Caco-2 (cell line): ENCODE measurements at places on chromosomes 3 and 15.

DNA sequence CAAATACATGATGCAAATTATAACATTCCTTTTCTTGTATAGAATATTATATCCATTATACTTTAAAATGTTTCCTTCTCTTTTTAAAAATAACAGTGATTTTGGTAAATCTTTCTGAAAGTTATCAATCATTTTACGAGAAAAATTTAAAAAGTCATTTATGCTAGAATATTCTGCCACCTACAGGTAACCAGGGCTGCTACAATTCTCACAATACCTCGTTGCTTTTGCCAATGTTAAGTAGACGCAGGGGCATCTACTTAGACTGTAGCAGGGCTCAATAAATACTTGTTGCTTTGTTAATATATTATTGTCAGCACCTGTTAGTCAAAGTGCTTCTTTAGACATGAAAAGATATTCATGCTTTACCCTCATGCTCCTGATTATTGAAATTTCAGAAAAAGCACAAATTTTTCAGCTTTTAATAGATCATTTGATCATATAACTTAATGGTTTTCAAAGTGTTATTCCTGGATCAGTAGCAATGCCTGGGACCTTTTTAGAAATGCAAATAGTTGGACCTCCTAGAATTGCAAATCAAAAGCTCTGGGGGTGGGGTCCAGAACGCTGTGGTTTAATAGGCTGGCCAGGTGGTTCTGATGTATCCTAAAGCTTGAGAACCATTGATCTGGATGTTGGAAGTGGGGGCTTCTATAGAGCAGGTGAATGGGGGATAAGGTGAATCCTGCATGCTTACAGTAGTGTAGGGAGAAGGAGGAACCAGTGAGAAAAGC is 223.6 kb upstream of the PDZRN3 start:
- no peak for DNase-seq

GRCh38 chr3:29665688-29666087 is 384.8 kb downstream of the RBMS3 start:
- no peak for DNase-seq

GRCh38 chr15:71366926-71367325 is 251.7 kb downstream of the THSD4 start:
- no peak for DNase-seq

- DNase-seq = no peak
These were observed 478.2 kb downstream of the NTRK3 start for GRCh38 chr15:87778358-87778757.

DNA sequence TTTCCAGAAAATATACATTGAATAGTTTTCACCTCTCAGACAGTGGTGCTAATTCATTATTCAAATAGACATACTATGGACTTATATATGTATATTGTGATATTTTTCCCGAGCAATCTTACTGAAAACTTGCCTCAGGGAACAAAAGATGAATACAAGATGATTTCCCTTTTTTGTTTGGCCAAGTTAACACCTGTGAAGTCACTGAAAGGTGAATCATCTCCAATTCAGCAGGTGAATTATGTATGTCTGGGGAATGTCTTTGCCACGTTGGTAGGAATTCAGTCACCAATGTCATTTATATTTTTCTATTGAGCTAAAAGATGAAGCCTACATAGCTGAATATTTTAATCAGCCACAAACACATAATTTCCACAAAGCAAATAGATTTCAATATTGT is 88.2 kb downstream of the GPR156 start:
- no peak for DNase-seq

DNA sequence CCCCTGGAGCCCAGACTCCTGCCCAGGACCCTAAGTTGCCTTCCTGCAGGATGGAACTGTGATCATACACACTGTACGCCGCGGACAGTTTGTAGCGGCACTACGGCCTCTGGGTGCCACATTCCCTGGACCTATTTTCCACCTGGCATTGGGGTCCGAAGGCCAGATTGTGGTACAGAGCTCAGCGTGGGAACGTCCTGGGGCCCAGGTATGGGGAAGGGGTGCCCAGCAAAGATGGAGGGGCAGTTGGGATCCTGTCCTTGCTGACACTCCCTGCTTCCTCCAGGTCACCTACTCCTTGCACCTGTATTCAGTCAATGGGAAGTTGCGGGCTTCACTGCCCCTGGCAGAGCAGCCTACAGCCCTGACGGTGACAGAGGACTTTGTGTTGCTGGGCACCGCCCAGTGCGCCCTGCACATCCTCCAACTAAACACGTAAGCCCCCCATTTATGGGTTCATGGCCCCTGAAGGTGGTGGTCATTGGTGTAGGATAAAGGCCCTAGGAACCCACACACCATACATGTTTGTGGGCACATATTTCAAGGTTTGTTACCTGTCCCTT is 28.8 kb downstream of the NBEAL2 start:
- no peak for DNase-seq

DNA sequence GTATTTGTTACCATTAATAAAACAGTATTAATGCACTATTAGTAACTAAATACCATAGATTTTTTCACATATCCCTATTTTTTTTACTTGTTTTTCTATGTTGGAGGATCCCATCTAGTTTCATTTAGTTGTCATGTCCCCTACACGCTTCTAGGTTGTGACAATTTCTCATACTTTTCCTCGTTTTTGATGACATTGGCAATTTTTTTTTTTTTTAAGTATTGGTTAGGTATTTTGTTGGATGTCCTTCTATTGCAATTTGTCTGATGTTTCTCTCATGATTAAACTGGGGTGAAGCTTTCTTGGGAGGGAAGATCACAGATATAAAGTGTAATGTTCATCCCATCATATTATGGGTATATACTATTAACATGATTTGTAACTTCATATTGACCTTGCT is 409.1 kb upstream of the CNTN6 start:
- DNase-seq = no peak

DNA sequence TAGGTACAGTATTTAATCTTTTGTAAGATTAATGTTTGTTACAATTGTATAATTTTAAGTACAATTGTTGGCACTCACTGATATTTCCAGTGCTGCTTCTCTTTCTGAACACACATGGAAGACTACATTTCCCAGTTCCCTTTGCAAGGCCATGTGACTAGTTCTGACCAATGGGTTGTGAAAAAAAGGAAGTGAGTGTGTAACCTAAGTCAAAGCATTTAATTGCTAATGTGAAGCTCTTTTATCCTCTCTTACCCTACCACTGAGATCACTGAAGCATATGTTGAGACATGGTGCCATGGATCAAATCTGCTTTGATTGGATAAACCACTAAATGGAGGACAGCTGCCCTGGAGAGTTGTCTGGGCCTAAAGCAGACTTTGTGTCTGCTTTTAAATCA is 83.9 kb upstream of the PLXND1 start:
- DNase-seq = peak; percentile 54

- peak; percentile 75 for DNase-seq
These were observed 231.3 kb downstream of the LPP start for GRCh38 chr3:188385295-188385694.

DNA sequence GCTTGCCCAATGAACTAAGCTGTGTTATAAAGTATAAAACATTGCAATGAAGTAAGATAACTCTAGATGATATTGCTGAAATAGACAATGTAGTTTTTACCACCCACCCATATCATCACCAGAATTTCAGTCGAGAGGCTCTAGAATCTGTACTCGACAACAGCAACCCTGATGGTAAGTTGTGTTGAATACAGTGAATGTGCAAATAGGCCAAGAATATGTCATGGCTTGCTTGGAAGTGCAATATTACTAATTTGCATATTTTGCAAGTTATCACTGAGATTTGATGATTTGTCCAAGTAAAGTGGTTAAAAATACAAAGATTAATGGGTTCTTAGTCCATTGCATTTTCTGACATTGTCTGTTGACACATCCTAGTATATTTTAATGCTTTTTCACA is 90.6 kb upstream of the TUSC7 start:
- no peak for DNase-seq
